Effector memory CD4-positive, alpha-beta T cell (primary cell): ENCODE measurements at places on chromosomes 11 and 22.

DNA sequence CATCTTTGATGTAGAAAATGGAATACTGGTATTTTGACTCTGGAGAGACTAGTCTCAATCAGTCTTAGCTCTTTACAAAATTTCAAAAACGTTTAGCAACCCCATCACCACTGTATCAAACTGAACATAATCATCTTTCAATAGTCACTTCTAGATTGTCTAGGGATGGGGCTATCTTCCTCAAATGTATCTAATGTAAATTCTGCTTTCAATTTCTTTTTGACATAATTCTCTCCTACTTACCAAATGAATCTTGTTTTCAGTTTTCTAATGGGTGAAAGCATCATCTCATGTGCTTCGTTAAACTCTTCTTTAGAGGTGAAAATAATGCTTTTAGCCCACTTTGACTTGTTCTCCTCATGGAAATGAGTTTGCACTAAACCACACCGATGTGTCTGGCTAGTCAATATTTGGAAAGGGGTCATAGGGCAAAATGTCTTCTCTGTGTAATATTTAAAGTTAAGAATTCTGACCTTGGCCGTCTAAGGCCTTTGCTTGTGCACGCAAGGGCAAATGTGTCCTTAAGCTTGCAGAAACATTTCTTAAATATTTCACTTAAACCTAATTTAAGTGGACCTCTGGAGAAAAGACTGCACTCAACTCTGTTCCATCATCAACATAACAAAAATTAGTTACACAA lies 5.2 kb downstream of the SIK3 start:
- DNase-seq: no peak

DNA sequence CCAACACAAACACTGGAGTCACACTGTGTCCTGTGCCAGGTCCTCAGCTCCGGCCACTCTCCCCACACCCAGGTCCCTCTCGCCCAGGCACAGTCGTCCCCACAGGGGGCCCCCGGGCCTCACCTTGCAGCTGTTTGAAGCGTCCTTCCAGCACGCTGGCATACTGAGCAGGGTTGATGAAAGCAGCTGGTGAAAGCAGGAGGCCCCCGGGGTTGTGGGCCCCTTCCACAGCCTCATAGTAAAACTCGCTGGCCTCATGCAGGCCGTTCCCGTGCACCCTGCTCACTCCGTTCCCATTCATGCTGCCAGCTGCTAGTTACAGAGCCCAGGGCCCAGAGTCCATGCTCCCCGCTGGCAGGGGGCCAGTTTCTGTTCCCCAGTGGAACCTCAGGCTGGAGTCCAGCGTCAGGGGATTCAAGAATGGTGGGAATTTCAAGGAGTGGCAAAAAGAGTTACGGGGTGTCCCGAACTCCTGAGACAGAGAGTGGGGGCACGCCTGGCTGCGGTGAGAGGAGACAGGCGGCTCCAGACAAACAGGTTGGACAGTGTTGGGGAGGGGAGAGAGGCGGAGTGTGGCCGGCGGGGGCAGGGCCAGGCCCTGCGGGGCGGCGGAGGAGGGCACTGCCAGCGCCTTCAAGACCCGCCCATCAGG lies 10.6 kb downstream of the SPTBN2 start:
- no peak for DNase-seq

DNA sequence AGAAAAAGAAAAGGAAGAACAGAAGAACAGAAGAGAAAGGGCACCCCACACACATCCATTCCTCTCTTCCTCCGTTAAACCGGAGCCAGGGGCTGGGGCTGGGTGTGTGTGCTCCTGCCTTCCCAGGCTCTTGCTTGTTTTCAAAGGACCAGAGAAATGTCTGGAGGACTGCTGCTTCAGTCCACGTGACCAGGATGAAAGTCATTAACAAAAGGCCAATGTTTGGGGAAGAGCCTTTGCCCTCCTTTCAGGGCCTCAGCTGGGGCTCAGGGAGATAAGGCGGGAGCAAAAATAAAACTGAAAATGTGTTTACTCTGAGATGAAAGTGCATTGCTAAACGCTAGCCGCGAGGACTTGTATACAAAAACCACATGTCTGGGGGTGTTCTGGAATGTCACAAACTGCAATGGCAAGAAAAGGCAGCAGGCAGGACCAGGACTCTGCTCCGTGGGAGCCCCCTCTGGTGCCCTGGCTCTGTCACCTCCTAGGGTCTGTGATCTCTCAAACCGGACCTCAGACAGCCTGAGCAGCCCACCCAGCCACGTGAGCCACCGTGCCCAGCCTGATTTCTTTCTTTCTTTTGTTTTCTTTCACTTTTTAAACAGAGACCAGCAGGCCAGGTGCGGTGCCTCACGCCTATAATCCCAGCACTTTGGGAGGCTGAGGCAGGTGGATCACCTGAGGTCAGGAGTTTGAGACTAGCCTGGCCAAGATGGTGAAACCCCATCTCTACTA lies 31.6 kb upstream of the MYH9 start:
- DNase-seq: no peak

DNA sequence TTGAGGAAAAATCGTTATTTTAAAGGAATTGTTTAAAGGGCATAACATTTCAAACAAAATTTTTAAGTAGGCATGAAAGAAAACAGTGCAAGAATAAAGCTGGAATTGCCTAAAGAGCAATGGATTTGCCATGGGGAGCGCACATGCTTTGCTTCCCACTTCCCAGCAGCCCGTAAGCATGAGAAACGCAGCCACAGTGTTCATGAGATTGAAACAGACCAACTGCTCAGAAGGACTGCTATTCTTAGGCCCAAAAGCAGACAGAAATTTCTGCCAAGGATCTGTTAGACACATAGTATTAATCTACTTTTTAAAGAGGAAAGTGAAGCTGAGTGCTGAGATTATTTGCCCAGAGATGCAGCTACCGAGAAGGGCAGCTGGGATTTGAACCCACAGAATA lies 34.2 kb upstream of the TSKU start:
- no peak for DNase-seq

DNA sequence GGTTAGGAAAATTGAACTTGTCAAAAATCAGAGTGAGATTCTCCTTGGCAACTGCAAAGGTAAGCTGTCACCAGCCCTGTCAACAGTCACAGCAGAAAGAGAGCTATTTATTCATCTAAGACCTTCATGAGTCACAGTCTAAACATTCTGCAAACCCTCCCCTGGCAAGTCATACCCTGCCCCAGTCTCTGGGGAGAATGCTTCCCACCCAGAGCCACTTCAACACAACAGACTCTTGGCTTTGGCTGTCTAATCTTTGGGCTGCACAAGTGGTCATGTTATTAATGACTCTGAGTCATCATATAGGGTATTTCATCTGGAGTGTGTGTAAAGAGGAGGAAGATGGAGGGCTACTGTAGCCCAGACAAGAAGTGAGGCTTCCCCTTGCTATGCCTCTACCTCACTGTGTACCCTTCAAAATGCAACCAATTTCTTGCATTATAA lies 153.4 kb downstream of the CCDC34 start:
- no peak for DNase-seq

GRCh38 chr11:44590769-44591168 lies 25.3 kb downstream of the CD82 start:
- no peak for DNase-seq

DNA sequence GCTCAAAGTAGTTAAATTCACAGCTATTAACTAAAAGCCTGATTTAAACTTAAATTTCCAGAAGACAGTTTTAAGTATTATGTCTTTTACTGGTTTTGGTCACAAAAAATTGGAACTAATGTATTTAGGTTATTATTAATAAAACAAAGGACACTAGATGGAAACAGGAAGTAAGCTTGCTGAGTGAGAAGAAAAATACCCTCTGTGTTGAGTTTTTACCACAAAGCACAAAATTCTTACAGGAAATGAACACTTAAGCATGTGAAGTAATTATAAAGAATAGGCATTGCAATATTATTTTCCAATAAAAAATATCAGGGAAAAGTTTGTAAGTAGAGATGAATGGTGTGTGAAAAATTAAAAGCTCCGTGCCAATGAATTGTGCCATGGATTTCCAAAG lies 46.3 kb downstream of the PIK3C2A start:
- DNase-seq: no peak

DNA sequence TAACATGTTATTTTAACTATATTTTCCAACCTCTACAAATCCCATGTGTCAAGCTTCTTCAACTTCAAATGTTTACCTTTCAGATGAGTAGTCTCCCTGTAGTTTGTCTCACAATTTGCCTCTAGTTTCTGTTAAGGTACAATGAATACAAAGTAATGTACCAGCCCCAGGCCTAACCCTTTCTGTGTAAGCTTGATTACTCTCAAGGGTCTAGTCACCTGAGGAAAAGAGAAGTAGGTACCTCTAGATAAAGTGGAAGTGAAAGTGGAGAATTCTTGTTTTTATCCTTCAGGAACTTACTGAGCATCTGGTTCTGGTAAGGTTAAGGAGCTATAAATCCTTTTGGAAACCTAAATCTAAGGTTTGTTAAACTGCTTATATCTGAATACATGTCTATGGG lies at the start of gene OR51A7:
TSS of gene OR51A7 (plus strand) at position 300 of the 400 bp plus-strand sequence. CDS start 3,587 bp downstream, outside the sequence.
- DNase-seq: no peak

- DNase-seq: no peak
Measured at GRCh38 chr11:22432291-22433093, 94.3 kb downstream of the SLC17A6 start.

DNA sequence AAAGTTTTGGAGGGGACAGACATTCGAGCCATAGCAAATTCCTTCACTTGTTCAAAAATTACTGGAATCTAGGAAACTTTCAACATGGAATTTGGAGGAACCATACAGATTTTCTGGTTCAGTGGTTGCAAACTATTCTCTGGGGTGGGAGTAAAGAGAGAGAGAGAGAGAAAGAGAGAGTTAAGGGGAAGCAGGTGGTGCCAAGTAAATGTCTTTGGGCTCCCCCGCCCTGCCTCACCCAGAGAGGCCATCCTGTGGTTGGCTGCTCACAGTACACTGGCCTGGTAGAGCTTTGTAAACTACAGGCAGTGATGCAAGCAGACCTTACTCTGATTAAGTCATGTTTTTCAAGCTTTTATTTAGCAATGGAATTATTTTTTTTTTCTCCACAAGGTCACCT lies 82.6 kb downstream of the ADAMTS15 start:
- no peak for DNase-seq

GRCh38 chr11:36214480-36214879 lies 74.7 kb downstream of the COMMD9 start:
- DNase-seq: no peak

DNA sequence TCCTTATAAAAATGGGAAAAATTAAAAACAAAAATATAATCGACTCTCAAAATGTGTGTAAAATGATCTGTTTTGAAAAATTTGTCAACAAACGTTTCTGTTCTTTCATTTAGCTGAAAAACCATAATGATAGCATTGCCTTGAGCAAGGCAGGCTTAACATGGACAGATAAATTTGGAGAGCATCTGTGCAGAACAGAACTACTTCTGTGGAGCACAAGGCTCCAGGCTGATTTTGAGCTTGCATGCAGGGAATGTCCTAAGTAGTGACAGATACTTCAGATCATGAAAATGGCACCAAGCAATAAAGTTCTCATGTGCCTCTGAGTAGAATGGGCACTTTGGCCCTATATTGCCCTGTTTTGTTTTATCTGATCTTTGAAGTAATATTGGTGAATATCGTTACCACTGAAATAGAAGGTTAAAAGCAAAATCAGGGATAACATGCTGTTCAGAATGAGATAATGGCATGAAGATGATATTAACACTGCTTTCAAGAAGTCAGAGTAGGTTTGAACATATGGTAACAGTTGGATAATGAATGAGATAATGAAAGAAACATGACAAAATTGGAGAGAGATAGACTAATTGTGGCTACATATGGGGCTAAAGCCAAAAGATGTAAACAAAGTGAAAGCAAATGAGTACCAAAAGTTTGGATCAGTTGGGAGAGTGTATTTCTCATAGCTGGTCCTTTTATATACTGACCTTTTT lies 730.5 kb upstream of the CCDC179 start:
- DNase-seq: no peak

DNA sequence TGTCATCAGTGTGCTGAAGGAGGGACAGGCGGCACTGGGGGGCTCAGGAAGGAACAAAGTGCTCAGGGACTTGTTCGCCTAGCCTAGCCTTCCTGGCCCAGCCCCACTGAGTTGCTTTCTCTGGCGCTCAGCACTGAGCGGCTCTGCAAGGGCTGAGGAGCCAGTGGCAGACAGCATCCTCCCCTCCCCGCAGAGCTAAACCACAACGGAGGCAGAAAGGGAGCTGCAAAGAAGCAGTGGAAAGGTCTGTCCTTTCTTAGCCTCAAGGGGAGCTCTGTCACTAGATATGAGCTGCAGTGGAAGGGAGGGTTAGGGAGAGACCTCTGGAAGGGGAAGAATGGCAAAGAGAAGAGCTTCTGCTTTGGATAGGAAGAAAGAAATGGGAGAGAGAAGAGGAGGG lies 89.7 kb upstream of the PHOX2A start:
- no peak for DNase-seq

DNA sequence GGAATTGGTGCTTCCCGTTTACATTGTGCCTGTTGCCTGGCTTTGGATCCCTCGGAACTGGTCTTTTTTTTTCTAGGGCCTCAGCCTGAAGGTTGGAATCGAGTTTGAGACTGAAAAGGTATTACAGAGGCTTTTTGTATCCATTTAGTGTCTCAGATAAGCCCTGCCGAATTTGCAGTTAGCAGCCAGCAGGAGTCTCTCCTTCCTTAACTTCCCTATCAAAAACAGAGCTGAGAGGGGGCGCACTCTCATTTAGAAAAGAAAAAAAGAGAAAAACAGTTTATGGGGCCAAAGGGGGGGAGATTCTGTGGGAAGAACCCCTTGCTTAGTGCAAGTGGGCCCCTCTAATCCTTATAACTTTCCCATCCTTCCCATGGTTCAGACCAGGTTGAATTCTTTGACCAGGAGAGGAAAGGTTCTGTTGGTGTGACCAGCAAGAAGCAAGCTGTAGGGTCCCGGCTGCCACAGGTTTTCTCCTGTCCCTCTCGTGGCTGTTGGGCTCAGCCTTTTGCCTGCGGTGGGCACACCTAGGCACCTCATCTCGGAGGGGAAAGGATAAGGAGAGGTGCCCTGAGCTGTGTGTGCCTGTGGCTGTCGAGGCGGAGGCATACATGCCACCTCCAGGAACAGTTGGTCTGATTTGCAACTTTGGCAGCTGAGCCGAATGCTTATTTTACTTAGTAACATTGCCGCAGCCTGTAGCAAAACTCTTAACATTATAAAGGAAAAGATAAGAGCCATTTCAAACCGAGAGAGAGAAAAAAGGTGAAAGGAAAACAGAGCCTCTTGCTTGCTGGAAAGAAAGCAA lies 565.0 kb upstream of the CNTN5 start:
- DNase-seq: no peak

DNA sequence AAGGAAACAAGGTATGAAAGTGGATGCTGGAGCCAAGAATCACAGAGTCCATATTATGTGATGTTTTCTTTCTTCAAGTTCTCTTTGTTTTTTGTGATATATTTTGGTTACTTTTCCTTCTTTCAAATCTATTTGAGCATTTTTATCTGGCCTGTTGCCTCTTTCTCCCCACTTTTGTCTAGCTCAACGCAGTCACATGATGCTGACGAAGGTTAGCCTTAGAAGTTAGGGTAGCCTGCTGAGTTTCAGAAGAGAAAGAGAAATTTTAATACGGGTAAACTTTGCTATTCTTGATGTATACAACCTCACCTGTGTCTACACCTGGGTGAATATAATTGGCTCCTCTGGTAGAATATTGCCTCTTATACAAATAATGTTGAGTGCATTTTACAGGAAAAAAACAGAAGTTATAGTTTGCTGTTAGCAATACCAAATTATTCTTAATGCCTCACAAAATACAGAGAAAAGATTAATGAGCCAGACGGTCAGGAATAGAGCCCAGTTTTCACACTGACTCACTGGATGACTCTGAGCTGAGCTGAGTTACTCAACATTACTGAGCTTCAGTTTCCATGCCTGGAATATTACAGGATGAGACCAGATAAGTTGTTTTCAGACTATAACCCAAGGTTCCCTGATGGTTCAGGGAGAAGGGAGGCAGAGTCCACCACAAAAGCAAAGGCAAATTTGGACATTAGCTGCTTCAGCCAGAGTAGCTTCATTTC lies 161.6 kb upstream of the BDNF start:
- no peak for DNase-seq

- DNase-seq: no peak
Measured at GRCh38 chr11:47434011-47434786, 8.0 kb upstream of the PSMC3 start.
